Naive thymus-derived CD8-positive, alpha-beta T cell (primary cell): ENCODE measurements at places on chromosomes 1 and 21. TPM values are rescaled to one million over a fixed set of nuclear protein-coding genes. Genes with fewer than 3 reads are reported as not detected.

- DNase-seq = no peak
Observed at GRCh38 chr1:219227360-219228057, 53.8 kb downstream of the LYPLAL1 start.

- DNase-seq = no peak
Observed at GRCh38 chr1:167708940-167709389, 12.8 kb upstream of the MPZL1 start.

- DNase-seq = peak; percentile 63
Observed at GRCh38 chr1:21956720-21957552, 19.8 kb upstream of the HSPG2 start.

ERICH3 gene
- not detected for total RNA-seq

GRCh38 chr21:44751186-44751798, 39.9 kb upstream of the TSPEAR start:
- no peak for DNase-seq

DNA sequence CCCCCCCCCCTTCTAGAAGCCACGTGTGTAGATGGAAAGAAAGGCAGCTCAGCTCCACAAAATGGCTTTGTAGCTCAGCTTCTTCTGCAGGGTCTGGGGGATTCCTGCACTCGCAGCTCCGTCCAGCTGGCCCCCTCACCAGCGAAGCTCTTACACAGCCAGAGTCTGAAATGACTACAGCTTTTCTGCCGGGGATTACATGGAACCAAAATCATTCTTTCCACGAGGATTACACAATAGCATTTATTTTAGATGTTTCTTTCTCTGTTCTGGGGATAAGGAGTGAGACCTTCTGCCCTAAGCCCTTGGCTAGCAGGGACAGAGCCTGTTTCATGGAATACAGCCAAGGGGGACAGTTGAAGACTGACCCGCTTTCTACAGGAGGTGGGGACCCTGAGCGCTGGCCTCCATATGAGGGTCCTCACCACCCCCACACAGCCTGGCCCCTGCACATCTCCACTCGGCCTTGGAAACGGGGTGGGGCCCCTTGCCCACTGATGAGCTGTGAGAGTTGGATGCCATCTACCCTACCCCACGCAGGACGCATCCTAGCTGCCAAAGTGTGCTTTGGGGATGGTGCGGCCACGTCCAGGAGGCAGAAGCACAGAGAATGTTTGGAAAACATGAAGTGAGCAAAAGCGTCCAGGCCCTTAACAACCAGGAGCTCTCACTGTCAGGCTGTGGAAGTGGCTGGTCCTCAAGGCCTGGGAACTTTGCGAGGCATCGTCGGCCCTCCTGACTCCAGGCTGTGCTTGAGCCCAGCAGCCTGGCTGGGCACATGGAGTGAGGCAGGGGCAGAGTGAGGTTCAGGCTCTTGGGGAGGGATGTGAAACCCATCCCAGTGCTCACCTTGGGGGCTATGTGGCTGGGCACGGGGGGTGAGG, 14.5 kb downstream of the ACTRT2 start:
- no peak for DNase-seq

KCNJ6 gene
- total RNA-seq = not detected

DNA sequence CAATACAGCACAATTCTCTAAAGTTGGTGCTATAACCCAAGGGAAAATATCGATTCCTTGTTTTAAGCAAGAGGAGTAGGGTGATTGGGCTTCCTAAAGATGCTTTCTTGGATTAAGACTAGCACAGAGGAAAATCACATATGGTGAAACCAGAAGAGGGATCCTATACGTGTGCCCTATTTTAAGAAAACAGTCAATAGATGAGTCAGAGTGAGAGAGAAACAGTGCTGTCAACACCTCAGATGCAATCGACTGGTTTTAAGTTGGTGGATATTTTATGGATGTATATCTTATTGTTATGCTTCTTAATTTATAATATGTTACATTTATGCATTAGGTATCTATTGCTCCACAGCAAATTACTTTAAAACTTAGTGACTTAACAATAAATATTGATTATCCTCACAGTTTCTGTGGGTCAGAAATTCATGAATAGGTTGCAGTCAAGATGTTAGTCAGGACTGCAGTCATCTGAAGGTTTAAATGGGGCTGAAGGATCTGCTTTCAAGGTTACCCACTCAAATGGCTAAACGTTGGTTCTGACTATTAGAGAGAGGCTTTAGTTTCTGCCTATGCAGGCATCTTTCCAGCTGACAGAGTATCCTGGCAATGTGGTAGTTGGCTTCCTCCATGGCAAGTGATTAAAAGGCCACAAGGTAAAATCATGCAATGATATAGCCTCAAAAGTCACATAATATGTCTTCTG, 61.6 kb upstream of the DEPDC1 start:
- no peak for DNase-seq

- DNase-seq = peak; percentile 74
Observed at GRCh38 chr1:13725714-13726175, 25.8 kb downstream of the PRDM2 start.

ADGRL4 gene
- not detected for total RNA-seq

DNA sequence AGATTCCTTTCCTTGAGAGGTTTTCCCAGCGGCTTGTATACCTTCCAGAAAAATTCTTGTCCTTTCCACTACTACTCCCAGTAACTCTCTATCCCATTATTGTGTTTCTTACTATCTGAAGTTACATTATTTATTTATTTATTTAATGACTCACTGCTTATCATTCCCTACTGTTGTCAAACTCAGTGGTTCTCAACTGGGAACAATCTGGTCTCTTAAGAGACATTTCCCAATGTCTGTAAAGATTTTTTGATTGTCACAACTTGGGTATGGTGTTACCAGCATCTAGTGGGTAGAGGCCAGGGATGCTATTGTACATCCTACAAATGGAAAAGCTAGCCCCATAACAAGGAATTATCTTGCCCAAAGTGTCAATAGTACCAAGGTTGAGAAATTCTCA, 771.5 kb upstream of the ADGRL2 start:
- no peak for DNase-seq

TRNP1 gene
- total RNA-seq = not detected

MRPL20 gene
- total RNA-seq = 162 TPM

NBPF20 gene
- 3.8 TPM for total RNA-seq

DNA sequence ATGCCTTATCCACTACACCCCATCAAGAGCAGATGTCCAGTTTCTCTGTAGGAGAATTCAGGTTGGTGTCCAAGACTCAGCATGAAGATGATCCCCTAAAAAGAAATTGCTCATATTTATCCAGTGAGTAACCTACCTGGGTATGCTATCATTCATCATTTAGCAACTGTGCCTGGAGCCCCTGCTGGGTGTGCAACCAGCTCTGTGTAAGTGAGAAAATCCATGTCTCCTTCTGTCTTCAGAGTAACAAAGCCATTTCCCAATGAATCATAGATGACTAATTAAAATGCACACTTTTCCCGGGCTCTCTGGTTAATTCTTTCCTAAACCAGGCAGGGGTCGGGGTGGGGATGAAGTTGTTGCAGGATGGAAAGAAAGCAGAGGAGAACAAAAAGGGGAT, 35.8 kb downstream of the OLFML3 start:
- no peak for DNase-seq

DNA sequence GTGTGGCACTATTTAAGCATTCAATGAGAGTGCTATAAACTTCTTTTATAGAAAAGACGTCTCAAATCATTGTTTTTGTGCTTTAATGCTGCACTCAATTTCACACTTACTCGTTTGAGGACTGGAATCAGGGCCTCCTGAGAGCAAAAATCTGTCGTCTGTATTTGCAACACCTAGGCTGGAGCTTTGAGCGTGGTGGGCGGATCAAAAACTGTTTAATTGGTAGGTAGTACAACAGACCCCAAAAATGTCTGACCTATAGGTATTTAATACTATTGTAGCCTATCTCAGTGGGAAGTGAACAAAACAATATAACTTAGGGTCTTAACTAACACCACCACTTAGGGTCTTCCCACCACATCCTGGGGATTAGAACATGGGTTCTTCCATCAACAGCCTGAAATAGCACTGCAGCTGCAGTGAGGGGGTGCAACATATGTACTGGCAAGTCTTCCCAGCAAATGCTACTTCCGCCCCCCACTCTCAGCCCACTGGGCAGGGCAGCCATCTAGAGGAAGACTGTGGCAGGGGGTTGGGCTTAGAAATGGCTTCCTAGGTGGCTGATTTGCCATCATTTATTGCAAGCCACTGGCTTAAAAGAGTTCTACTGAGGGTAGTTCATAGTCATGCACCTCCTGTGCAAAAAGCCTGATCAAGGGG, 48.3 kb downstream of the CD46 start:
- DNase-seq = no peak

DNA sequence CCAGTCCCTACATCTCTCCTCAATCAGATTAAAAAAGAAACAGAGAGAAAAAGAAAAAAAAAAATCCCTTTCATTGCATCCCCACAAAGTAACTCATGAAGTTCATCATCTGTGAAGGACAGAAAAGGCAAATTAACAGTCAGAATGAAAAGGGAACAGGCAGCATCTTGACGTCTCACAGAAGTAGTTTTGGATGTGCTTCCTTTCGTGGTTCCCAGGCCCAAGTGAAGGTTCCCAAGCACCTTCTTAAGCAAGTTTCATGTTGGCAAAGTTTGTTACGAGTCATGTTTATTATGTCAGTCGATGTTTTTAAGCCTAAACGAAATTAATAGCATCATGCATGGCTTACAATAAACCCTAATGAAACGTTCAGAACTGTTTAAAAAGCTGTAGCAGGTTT, 475.2 kb downstream of the SETD4 start:
- DNase-seq = no peak

- no peak for DNase-seq
Observed at GRCh38 chr1:98172578-98172977, 251.7 kb upstream of the DPYD start.

PLA2G2A gene
- not detected for total RNA-seq

DNA sequence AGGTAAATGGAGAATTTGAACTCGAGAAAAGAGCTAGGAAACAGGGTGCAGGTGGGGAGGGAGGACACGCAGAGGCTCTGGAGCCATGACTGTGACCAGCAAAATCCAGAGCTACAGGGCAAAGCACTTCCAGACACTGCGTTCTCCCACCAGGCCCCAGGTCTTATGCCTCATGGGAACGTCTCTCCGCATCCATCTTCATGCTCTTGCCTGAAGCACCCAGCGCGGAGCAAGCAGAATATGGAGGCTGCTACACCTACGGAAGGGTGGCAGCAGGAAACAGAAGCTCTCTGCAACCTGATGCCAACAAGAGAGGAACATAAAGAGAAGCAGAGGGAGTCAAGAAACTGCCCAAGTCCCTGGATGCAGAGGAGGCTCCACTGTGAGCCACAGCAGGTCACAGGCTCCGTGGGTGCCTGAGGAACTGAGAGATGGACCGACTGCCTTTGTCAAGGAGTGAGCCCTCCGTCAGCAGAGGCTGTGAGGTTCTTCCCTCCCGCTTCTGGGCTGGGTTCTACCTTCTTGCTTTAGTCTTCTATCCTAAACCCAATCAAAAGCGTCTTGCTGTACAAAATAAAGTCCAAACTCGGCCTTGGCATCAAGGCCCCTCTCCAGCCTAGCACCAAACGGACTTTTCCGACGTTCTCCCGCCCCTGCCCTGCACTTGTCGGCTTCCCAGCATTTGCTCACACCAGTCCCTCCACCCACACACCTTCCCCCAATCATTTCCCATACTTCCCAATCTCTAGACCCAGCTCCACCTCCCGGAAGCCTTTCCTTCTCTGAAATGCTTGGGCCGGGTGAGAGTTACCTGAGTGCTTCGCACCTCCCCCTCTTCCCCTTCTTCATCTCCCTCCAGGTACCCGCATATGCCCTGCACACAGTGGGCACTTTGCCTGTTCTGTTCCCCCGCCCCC, 930 bp downstream of the DHCR24 start:
- DNase-seq = no peak

ZBTB8A gene
- total RNA-seq = not detected

CDA gene
- not detected for total RNA-seq

DNA sequence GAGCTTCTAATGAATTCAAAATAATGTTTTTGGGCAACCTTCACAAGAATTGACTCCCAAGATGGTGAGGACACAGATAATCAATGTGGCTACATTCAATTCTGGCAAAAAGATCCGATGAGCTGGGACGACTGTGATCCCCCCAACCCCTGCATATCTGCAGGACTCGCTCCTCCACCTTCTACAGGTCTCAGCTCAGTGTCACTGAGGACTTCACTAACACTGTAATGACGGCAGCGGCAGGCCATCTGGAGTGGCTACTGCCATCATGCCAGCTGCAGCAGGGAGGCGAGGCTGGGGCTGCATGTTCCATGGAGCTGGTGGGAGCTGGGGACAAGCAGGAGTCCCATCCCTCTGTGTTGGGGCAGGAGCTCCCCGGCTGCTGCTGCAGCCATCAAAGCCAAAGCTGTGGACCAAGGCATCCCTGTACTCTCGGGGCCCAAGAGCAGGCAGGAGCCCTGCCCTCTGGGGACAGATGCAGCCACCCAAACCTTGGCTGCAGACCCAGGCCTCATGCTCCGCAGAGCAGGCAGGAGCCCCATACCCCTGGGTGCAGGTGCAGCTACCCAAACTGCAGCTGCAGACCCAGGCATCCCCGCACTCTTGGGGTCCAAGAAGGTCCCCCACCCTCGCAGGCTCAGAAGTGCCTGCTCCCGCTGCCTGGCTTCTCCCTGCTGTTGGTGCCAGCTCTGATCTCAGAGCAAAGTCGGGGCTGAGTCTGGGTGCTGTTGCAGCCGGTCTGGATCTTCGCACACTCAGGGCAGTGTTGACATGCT, 12.2 kb upstream of the DHRS3 start:
- DNase-seq = no peak

DNA sequence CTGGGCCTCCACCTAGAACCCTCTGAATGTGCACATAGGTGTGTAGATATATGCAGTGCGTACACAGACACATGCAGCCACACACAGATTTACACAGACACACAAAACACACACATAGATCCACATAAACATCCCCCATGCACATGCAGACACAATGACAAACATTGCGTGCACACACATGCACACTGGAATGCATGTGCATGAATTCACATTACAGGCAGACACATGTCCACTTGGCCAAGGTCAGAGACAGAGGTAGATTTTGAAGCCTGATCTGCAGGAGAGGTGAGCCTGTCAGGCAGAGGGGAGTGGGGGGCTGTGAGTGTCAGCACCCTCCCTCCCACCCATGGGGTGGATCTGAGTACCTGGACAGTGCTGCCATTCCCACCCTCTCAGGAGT, 338.5 kb downstream of the PTPRU start:
- no peak for DNase-seq

- DNase-seq = no peak
Observed at GRCh38 chr1:29896791-29897714, 660.7 kb downstream of the PTPRU start.

PSMG1 gene
- total RNA-seq = 10.7 TPM

- no peak for DNase-seq
Observed at GRCh38 chr21:42437786-42438185, 34.1 kb downstream of the UBASH3A start.

METTL18 gene
- total RNA-seq = 17.4 TPM
